ENCODE measurements at places on chromosomes 6 and 20.
A peak's percentile ranks its signal among the peaks of the same experiment; 100 is the strongest.

- no peak for DNase-seq
Observed at GRCh38 chr6:30334075-30334783, 7.5 kb downstream of the TRIM39 start.

- DNase-seq = no peak
Observed at GRCh38 chr20:36336954-36337704, 31.0 kb downstream of the DLGAP4 start.

GRCh38 chr6:30683183-30683979 lies 3.1 kb downstream of the PPP1R18 start:
- no peak for DNase-seq

- no peak for DNase-seq
Observed at GRCh38 chr20:56826306-56826704, 197.2 kb downstream of the TFAP2C start.

DNA sequence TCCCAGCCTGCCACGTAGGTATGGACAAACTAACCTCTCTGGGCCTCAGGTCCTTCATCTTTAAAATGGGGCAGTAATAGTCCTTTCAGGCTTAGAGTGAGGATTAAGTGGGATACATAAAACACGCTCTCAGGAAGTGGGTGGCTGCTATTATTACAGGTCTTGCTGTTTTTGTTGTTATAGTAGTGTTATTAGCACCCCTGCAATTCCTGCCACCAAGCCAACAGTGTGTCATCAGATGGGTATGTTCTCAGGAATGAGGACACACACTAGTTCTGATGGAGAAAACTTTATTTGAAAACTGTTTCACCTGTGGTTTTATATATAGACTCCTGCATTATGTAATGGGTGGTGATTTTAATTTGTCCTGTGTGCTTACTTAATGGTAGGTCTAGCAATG lies 131.7 kb downstream of the LRRC1 start:
- no peak for DNase-seq

- no peak for DNase-seq
Observed at GRCh38 chr6:162644153-162644552, 83.4 kb downstream of the PRKN start.

DNA sequence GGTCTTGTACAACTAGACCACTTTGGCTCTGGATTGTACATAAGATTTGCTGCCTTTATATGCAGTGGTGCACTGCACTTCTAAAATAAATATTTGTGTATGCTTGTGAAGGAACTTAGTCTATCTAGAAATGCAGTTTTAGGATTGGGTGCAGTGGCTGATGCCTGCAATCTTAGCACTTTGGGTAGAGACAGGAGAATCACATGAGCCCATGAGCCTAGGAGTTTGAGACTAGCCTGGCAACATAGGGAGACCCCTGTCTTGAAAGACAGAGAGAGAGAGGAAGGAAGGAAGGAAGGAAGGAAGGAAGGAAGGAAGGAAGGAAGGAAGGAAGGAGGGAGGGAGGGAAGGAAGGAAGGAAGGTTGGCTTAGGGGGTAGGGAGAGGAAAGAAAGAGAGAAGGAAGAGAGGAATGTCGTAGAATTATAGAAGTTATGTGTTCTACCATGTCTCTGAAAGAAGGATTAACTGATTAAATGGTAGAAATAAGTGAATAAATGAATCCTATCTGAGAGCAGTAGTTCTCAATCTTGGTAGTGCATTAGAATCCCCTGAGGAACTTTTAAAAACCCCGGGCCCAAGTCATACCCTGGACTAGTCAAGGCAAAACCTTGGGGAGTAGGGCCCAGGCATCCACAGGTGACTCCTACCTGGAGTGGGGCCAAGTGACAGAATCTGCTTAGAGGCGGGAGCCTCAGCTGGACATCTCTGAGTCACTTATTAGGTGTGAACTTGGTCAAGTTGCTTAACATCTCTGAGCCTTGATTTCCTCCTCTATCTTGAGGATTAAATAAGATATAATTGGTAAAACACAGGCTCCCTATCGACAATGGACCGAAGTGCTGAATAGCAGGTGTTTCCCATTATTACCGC lies 130.3 kb downstream of the ZNF217 start:
- peak; percentile 5 for DNase-seq

All from epithelial cell of prostate (primary cell).